ENCODE measurements at places on chromosomes 2 and 18.

GRCh38 chr2:168430431-168430830 lies 25.6 kb upstream of the CERS6 start:
- DNase-seq: no peak

- no peak for DNase-seq
Measured at GRCh38 chr18:37452682-37453385, 112.8 kb downstream of the CELF4 start.

GRCh38 chr2:133591164-133591563 lies 22.9 kb upstream of the NCKAP5 start:
- no peak for DNase-seq

- DNase-seq: no peak
Measured at GRCh38 chr2:21263622-21264021, 139.9 kb downstream of the TDRD15 start.

- DNase-seq: no peak
Measured at GRCh38 chr2:42970151-42970550, 177.8 kb upstream of the HAAO start.

- no peak for DNase-seq
Measured at GRCh38 chr2:134277223-134277622, 23.4 kb downstream of the MGAT5 start.

GRCh38 chr18:69978732-69979715 lies 31.4 kb upstream of the CD226 start:
- DNase-seq: no peak

DNA sequence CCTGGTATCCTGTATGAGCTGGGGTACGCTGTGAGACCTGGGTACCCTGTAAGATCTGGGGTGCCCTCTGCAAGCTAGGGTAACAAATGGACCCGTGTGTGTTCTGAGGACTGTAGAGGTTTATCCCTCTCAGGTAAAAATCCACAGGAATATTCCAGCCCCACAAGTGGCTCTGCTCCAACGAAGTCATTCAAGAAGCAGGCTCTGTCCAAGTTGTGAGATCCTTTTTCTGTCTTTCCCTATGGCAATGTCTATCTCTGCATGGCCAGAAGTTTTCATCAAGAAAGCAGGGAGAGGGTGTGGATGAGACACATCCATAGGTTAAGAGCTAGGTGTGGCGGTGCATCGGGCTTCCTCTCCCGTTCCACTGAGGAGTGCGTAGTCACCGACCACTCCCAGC lies 43.0 kb downstream of the PTGR3 start:
- DNase-seq: no peak

DNA sequence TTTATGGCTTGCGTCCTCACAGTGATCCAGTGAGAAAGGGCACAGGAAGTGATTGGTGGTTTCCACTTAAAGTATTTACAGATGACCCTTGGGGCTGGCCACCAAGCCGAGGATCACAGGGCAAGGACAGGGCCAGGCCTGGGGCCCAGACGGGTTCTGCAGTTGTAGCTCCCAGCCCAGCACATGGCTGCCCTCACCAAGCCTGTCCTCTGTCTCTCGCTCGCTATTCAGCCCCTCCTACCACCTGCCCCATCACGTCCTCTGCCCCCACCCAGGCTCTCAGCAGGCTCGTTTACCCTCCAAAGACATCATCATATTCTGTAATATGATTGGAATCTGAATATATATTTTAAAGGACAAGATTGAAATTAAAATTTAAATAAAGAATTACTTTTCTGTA lies 246.0 kb downstream of the KLHL29 start:
- no peak for DNase-seq

- DNase-seq: no peak
Measured at GRCh38 chr18:5729983-5730699, 165.2 kb downstream of the TMEM200C start.

DNA sequence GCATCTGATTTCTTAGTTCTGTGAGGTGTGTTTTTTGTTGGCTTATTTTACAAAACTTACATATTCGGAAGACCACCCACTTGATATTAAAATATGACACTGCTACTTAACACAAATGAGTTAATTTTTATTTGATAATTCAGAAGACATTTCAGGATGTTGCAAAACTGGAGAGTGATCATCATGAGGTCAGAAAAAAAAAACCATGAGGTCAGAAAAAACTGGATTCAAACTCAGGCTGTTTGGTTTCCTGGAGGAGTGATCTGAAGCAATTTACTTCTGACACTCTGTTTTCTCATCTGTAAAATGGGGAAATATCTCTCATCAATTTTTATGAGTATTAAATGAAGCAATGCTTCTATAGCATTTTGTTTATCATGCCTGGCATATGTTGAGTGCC lies 1.8 kb upstream of the CCBE1 start:
- no peak for DNase-seq

DNA sequence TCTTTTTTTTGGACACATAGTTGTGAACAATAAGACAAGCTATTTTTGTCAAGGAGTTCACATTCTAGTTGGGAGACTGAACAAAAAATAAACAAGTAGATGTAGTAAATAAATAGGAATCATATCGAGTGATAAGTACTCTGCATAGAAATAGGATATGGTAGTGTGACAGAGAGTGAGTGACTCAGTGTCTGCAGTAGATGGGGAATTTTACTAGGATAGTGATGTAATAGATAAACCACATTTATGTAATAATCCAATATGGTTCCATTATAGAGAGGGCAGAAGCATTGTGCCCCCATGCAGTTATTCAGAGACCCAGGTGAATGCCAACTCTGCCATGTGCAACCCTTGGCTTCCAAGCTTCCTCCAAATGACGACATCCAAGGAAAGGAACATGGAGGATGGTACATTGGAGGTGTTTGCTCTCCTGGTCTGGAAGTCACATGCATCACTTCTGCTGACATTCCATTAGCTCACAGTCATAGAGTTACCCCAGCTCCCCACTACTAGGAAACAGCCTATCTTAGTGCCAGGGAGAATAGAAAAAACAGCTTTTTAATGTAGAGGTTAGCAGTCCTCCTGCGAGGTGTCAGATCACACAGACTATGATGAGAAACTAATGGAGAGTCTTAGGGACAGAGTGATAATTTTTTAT lies 595.4 kb downstream of the NYAP2 start:
- no peak for DNase-seq

DNA sequence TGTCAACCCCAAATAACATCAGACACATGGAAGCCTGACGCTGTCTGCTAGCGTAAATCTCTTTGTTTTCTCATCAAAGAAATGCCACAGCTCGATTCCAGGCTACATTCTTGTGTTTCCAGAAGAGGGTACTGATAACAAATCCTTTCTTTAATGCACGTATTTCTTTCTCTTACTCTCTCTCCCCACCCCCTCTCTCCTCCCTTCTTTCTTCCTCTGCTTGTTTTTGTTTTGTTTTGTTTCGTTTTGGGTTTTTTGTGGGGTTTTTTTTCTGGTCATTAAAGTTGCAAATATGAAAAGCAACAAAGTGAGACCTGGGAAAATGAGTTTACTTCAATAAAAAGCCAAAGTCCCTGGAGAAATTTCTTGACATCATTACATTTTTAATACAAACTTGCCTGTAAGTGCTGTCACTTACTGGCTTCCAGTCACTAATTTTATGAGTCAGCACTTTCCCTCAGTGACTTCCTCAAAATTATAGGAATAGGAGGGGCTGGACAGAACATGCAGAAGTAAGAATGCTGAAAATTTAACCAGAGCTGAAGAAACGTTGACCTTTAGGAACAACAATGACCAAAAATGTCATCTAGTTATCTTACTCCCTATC lies 106.7 kb upstream of the NABP1 start:
- DNase-seq: no peak

- DNase-seq: no peak
Measured at GRCh38 chr2:126978333-126978732, 79.6 kb downstream of the TEX51 start.

DNA sequence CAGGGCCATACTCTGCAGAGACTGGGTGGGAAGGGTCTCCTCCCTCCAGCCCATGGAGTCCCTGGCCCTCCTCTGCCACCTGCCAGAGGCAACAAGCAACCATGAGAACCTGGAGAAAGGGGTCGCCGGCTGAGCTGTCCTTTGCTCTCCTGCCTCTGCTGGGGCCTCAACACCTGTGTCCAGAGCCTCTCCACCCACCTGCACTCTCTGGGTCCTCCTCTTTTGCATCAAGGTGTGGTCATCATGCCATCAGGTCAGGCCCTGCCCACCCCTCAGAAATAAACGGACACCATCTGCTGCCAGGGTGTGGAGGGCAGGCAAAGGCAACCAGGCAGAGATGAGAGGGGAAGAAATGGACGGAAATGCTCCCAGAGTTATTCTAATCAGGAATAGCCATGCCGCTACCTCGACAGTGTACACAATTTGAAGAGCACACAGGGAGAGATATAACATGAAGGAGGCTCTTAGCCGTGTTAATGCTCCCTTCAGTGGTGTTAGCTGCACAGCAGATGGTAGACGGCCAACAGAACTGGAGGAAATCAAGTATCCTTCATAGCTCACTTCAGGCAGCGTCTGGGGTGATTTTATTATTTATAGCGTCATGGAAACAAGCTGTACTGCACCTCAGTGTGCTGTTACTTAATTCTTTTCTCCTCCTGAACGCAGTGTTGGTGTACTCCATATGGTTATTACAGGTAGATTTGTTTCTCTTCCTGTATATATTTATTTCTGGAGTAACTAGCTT lies 247.9 kb downstream of the TSN start:
- DNase-seq: no peak

GRCh38 chr2:9709539-9710285 lies 78.9 kb upstream of the YWHAQ start:
- DNase-seq: no peak

DNA sequence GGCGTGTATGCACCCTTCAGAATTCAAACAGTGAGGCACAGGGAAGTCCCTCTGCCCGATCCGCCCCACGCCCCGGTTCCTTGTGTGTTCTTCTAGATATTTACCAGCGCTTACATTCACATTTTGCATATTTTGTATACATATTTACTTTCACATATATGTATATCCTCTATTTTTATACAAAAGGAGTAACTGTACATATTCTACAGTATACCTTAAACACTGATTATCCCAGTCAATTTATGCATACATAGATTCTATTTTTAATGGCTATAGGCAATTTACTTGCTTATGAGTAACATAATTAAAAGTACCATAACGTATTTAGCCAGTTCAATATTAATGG lies 307 bp upstream of the DUSP11 start:
- DNase-seq: no peak

- DNase-seq: no peak
Measured at GRCh38 chr2:62529758-62530157, 23.8 kb upstream of the TMEM17 start.

GRCh38 chr2:1047485-1047884 lies 96.8 kb downstream of the SNTG2 start:
- DNase-seq: no peak

DNA sequence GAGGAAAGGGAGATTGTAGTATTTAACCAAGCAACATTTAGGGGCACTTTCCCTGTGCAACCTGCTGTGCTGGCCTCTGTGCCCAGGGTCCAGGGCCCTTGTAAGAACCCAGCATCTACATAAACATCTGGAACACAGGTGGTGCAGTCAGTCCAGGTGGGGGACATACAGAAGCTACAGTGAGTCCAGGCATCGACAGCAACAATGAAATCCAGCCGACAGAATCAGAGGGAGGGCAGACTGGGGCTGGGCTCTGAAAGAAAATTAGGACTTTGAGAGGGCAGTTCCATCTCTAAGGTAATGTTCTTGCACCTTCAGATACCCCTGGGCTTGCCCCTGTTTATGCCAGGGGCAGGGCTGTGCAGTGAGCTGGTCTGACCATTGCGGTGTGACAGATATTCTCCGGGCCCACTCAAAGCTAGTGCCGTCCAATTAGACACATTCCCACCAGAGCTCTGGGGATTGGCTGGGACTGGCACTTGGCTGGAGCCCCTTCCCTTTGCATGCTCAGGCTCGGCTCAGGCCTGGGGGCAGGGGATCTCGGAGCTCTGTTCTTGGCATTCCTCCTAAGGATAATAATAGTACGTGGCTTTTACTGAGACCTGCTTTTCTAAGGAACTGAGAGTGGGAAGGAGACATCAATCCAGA lies 5.4 kb downstream of the LBH start:
- DNase-seq: no peak

GRCh38 chr2:172374318-172375240 lies 52.8 kb upstream of the ITGA6 start:
- no peak for DNase-seq

GRCh38 chr18:74521068-74521725 lies 13.1 kb upstream of the CNDP1 start:
- no peak for DNase-seq

DNA sequence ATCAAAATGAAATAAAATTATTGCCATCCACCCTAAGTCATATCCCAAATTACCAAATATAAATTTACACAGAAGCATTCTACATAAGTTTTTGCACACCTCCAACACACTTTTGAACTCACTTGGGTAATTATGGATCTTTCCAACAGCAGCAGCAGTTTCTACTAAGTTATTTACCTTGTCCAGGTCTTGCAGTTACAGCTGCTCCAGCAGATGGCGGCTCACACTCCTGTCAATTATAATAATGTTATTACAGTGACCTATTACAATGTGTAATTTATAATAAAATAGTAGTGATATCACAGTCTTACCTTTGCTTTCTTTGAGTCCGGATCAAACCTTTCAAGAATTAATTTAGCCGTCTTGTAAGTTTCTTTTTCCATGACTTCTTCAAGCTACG lies 37.9 kb downstream of the LNPK start:
- DNase-seq: no peak

GRCh38 chr2:112290648-112291047 lies 15.3 kb downstream of the ZC3H6 start:
- DNase-seq: no peak

- DNase-seq: no peak
Measured at GRCh38 chr2:196971574-196972279, 45.2 kb upstream of the PGAP1 start.

DNA sequence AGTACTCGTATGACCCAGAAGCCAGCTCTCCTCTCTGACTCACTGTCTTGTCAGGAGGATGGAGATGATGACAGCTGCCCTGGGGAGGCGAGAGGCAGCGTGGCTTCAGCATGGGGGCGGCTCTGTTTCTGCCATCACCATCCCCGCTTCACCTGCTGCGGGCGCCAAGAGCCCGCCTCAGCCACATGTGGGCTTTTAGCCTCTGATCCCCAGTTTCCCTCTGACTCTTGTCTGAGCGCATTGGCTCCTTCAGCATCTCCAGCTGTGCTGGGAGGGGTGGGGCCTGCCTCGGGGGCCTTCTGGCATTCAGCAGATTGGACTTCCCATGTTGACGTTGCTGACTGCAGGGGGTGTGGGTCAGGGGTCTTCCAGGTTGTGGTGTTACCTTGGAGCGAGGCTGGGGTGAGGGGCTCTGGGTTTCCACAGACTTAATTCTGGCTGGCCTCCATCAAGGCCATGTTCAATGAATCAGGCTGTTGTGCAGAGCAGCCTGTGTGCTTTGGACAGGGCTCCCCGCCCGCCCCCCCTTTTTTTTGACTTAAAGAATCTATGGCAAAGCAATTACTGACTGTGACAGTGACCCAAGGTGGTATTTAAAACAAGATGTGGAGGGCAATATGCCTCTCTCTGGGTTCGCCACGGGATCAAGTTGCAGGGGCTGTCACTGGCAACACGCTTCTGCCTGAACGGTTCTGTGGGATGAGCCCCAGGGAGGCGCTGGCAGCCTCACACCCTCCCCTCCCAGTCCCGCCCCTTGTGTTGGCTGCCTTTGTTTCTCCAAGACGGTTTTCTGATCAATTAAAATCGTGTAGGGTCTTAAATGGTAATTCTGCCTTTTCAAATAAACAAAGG lies 228.3 kb downstream of the LDLRAD4 start:
- no peak for DNase-seq

- DNase-seq: no peak
Measured at GRCh38 chr18:6729247-6730091, at the start of gene ARHGAP28. ARHGAP28 (plus strand) TSS chr18:6729716; CDS start chr18:6729822, 106 bp downstream.

GRCh38 chr2:8563814-8564474 lies 117.9 kb upstream of the ID2 start:
- DNase-seq: no peak

Data from activated T-helper 1 cell treated with anti-CD3 and anti-CD28 coated beads, Interleukin-2, amount 50 U/mL, for 16 hours (primary cell).